Caco-2 (cell line): ENCODE measurements at places on chromosomes 5 and 9.

- no peak for DNase-seq
Measured at GRCh38 chr5:20656262-20656661, 668.3 kb upstream of the CDH18 start.

DNA sequence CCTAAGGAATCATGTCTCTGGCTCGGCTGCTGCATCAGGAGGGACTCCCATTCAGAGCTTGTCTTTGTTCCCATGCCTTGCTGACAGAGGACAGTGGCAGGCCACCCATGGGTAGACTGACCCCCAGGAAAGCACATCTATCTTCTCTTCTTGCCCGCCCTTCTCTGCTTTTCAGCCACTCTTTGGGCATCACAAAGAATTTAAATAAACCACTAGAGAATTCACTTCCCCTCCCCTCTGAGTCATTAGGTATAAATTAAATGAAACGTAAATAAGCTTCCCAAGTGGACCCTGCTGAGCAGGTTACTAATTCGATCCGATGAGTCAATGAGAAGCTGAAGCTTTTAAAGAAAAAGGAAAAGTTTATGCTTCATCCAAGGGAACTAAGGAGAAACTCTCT, 97.0 kb downstream of the DRD1 start:
- no peak for DNase-seq

DNA sequence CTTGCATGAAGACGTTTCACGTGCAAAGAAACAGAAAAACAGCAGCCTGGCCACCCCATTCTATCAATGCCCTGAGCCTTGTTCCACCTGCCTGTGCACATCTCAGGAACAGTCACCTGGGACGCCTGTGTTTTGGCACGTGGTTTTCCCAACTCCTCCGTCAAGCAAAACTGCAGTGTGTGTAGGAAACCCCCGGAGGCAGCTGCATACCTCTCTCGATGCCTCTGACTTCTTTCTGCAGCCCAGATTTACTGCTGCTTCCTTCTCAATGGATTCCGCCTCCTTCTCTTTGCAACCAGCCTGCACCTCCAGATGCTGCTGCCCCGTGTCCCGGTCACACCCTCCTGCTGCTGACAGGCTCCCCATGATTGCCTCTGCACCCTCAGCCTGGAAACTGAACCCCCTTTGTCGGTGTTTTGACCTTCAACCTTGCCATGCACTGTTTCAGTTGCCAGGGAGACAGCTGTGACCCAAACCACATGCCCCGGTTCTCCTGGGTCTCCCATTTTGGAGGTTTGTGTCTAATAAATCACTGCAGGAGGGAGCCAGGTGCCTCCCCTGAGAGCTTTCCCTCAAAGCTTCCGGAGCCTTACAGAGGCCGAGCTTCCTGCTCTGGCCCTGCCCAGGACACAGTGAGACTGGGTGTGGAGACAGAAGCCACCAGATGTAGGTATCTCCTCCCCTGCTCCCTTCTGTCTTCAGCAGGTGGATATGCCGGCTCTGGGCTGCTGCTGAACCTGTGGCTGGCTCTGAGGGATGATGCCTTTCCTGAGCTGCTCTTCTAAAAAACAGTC, 395.5 kb upstream of the IRX1 start:
- DNase-seq = no peak

- no peak for DNase-seq
Measured at GRCh38 chr5:50745221-50745910, 78.9 kb downstream of the PARP8 start.

DNA sequence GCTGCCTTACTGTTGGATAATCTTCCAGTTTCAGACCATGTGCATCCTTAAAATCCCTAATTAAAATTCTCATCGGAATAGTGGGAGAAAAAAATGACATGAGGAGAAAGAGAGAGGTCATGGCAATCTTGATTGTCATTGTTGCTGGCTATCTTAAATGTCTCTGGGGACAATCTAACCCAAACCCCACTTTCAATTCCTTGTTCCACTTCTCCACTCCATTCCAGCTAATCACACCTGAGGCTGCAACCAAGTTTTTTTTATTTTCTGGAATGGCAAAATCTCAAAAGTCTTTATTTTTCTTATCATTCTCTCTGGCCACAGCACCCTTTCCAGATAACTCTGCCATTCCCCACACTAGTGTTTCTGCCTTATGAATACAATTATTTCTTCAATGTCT, 171.9 kb upstream of the RASA1 start:
- no peak for DNase-seq

GRCh38 chr9:96462541-96462940, 12.6 kb downstream of the HABP4 start:
- no peak for DNase-seq

GRCh38 chr5:113663879-113664541, 150.5 kb downstream of the YTHDC2 start:
- peak; percentile 66 for DNase-seq

- no peak for DNase-seq
Measured at GRCh38 chr5:116084287-116084691, 536 bp upstream of the COMMD10 start.
